ENCODE measurements at places on chromosomes 13 and 19.

DNA sequence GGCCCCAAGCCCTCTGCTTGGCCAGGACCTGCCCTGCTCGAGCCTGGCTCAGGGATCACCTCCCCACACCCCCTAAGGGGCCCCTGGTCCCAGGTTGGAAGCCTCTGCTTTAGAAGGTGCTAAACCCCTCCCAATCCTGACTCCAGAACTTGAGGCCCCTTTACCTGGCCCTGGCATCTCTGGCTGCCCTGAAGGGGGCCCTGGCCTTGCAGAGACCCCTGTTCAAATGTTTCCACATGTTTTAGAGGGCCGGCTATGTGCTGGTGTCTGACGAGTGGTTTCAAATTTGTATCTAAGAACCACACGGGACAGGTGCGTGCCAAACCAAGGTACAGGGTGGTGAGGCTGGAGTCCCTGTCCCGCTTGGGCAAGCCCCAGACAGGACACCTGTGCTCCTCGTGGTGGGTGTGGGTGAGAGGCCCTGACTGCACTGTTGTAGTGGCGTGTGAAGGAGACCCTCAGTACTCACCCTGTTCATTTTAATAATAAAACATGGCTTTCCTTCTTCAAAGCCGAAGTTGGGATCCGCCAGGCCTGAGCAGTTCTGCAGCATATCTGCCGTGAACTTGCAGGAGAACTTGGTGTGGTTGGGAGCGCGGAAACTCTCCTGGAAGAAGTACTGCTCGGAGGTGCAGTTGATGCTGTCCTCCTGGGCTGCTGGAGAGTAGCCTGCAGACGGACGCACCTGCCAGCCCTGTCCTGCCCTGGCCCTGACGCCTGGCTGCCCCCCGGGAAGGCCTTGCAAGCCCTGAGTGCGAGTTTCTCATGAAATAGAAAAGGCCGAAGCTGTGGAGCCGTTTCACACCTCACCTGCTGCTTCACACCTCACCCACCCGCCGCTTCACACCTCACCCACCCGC, 5.4 kb downstream of the ATP4B start:
- no peak for DNase-seq

GRCh38 chr13:98273824-98274742, 97.0 kb upstream of the RNF113B start:
- no peak for DNase-seq

GRCh38 chr19:7418596-7418995, 69.9 kb downstream of the ARHGEF18 start:
- no peak for DNase-seq

DNA sequence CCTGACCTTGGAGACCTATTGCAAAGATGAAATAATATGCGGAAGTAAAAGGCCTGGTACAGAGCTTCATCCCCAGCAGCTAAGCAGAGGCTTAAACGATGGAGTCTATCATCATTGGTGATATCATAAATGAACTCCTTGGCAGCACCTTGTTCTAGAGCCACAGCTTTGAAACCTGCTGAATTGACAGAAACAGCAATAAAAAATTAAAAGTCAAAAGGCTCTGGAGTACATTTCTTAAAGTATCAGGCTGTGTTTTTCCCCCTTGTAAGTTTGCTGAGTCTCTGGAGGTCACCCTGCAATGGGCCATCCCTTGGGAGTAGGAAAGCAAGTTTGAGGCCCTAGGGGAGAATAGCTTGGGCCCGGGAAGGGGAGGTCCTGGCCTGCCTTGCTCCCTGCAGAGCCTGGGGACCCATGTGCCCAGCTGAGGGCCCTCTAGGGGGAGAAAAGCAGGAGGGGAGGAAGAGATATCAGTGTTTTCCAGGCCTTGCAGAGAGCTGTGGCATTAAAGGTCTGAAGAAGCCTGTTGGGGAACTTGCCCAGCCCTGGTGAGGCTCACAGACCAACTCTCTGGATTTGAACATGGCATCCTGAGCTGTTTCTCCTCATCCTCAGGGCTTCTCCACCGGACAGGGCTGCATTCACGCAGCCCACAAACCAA, 416.1 kb downstream of the ZNF536 start:
- no peak for DNase-seq

DNA sequence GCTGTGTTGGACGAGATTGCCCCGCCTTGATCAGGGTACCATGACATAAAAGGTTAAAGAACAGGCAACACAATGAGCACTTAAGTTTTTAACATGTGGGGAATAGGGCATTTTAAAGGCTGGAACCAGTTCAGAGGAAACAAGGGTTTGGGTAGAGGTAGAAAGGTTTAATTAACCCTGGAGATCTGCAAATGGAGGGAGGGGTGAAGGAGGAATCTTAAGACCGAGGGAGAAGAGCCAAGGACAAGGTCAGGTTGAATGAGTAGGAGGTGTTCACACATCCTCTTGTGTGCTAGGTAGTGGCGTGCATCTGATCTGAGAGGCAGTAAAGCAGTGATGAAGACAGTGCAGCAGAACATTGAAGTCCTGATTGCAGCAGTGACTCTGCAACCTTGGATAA, 28.5 kb downstream of the SKA3 start:
- no peak for DNase-seq

DNA sequence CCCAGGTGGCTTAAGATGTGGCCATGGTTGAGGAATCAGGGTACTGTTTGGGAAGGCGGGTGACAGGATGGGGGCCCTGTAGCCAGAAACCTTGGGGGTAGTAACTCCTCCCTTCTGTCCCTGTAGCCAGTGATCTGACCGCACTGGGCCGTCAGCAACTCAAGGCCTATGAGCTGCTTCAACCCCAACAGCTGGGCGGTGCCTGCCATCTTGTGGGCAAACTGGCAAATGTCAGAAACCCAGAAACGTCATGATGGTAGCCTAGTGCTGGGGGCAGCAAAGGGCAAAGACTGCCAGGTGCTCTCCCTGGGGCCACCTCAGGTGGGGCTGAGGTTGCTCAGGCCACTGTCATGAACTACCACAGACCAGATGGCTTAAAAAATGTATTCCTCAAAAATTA, 3.5 kb downstream of the COPE start:
- peak; percentile 32 for DNase-seq

DNA sequence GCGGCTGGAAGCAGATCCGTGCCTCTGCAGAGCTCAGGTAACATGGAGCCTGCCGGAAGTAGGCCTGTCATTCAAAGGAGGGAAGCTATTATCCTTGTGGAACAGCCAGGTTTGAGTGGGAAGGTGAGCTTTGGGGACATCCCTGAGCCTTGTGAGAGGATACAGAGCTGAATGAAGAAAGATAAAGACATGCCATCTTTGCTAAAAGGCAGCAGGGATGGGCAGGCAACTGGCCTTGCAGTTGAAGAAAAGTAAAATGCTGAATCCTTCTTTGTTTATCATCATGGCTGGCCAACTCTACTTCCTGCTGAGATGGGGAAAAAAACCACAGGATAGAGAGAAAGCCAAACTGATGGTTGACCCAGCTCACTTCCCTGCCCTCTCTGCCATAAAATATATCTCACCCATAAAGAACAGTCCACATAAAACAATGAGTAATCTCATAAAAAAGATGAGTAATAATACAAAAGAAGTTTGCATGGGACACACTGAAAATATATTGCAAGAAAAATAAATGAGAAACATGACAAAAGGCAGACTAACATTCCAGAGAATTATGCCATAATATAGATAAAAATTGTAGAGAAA, 226.3 kb downstream of the DLEU7 start:
- DNase-seq: peak; percentile 39

GRCh38 chr13:90416519-90416918, 931.0 kb upstream of the MIR17HG start:
- DNase-seq: no peak

DNA sequence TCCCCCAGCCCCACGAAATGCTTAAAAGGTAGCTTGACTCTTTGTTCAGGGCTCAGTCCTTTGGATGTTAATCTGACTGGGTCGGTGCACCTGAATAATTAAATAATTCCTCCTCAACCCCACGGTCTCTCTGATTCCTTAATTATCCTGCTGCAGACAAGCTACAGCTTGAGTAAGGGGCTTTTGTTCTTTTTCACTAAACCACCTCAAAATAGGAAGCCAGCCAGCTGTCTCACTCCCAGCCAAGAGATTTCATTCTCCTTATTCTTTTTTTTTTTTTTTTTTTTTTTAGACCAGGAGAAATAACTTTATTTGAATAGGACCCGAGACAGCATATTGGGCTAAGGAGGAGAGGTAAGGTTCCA, 7.9 kb upstream of the FCGBP start:
- no peak for DNase-seq

All from bronchial epithelial cell (primary cell).